ENCODE measurements at places on chromosomes 2 and 18. TPM values are rescaled to one million over a fixed set of nuclear protein-coding genes. Genes with fewer than 3 reads are reported as not detected.

- no peak overlapping the region for H3K27ac ChIP-seq
- no peaks in the 10 kb centered on the region for H3K36me3 ChIP-seq
- DNase-seq, result peak; percentile 40
- peaks cover 8% of the 10 kb centered on the region for H3K4me1 ChIP-seq
- no peaks in the 10 kb centered on the region for H3K27me3 ChIP-seq
These were observed 48.4 kb upstream of the BCL2L11 start for GRCh38 chr2:111072220-111072871.

DNA sequence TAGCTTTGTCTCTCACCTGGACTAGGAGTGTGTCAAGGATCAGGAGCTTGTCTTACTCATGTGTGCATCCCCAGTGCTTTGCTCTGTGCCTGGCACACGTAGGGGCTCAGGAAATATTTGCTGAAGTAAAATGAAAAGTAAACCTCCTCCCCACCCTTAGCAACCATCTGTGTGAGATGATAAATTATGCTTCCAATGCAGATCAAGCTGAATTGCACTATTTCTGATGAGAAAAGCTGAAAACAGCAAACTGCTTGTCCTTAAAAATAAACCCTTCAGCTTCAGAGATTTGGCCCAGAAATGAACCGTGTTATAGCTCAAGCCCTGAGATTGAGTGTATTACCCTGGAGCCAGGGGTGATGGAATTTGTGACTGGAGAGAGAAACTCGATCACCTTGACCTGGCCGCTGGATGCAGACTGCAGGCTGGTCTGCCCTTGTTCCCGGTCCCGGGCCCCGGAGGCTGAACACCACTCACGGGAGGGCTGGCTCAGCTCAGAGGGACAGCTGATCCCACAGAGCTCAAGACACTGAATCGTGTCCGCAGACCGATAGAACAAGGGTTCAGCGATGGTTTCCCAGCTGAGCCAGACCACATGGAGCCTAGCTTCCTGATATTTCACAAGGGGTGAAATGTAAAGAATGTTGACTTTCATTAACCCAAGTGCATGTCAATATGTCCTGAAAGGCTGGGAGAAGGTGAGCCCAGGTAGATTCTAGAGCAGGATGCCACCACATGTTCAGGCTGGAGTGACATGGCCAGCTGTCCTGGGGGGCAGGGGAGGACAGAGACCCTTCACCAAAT, 50.5 kb downstream of the DDX1 start:
- H3K27ac ChIP-seq, result no peak overlapping the region
- DNase-seq, result no peak
- H3K36me3 ChIP-seq, result peaks cover 5% of the 10 kb centered on the region
- no peak overlapping the region for H3K4me3 ChIP-seq
- peaks cover 8% of the 10 kb centered on the region for H3K4me1 ChIP-seq
- peaks cover 2% of the 10 kb centered on the region for H3K27me3 ChIP-seq

GRCh38 chr2:68734176-68734575, 435 bp upstream of the ARHGAP25 start:
- H3K27ac ChIP-seq, result peak overlapping the region; percentile 45
- no peak for DNase-seq
- peaks cover under 1% of the 10 kb centered on the region for H3K4me1 ChIP-seq
- peaks cover 4% of the 10 kb centered on the region for H3K27me3 ChIP-seq
- no peaks in the 10 kb centered on the region for H3K36me3 ChIP-seq

- H3K4me1 ChIP-seq, result peaks cover 10% of the 10 kb centered on the region
- no peak overlapping the region for H3K27ac ChIP-seq
- DNase-seq, result no peak
These were observed 207.0 kb upstream of the HAAO start for GRCh38 chr2:42999391-42999841.

- H3K4me1 ChIP-seq, result peaks cover 9% of the 10 kb centered on the region
- DNase-seq, result no peak
- no peak overlapping the region for H3K4me3 ChIP-seq
- H3K36me3 ChIP-seq, result no peaks in the 10 kb centered on the region
- H3K27ac ChIP-seq, result no peak overlapping the region
These were observed 2.8 kb downstream of the IL1F10 start for GRCh38 chr2:113070606-113070975.

DNA sequence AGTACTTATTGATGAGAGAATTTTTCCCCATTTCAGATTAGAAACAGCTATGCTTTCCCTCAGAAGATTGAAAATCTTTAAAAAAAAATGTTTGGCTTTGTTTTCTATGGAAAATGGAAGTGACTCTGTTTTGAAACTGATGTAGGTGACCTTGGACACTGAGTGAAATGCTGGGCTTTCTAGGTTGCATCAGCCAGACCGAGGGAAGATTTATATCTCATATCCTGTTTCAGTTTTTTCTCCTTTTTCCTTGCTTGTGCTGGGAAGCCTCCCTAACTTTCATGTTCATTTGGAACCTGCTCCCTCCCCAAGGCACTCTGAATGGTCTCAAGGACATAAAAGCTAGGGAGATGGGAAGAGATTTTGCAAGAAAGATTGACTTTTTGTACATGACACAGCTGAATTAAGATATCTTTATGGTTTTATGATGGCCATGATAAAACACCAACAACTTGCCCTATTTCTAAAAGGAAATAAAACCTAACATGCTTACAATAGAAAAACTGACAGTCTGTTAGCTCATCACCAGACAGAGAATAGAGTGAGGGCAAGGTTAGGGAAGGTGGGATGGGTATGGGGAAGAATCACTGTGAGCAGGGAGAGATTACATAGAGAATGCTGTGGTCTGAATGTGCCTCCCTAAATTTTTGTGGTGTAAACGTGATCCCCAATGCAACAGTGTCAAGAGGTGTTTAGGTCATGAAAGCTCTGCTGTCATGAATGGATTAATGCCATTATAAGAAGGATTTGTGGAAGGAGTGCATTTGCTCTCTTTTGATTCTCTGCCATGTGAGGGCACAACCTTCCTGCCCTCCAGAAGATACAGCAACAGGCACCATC, 249.7 kb downstream of the TPGS2 start:
- H3K27me3 ChIP-seq, result no peaks in the 10 kb centered on the region
- H3K4me3 ChIP-seq, result no peak overlapping the region
- peaks cover 4% of the 10 kb centered on the region for H3K4me1 ChIP-seq

DNA sequence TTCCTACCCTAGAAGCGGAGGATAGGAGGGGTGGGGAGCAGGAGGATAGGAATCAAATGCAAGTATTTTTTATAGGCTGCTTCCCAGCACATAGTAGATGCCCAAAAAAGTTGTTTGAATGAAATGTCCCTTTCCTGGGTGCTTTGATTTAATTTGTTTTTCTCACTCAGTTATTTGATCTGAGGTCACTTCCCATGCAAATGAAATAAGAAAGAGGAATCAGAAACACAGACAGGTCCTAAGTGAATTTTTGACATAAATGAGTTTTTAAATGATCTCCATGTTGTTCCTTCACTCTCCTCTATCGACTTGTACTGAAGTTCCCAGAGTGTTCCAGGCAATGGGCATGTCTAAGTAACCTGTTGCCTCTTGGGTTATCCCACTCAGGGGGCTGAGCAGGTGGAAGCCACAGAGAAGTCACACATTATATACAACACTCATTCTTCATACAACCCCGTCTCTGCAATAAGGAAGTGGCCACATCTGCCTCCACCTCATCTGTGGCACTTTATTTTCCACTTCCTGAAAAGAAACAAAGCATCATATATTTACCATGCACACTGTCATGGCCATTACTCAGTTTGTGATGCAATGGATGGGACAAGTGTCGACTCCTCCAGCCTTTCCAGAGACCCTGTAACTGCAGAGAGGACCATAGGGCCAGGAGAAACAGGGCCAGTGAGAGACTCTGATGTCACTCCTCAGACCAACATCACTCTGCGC, 81.9 kb upstream of the ZNF397 start:
- no peak for DNase-seq
- no peak overlapping the region for H3K27ac ChIP-seq
- H3K27me3 ChIP-seq, result no peaks in the 10 kb centered on the region
- peaks cover 8% of the 10 kb centered on the region for H3K4me1 ChIP-seq

GRCh38 chr2:207122651-207123334, 43.0 kb downstream of the KLF7 start:
- no peak overlapping the region for H3K27ac ChIP-seq
- H3K27me3 ChIP-seq, result no peaks in the 10 kb centered on the region
- peaks cover 5% of the 10 kb centered on the region for H3K4me1 ChIP-seq
- DNase-seq, result no peak

- no peak for DNase-seq
- H3K4me1 ChIP-seq, result peaks cover 25% of the 10 kb centered on the region
- H3K27me3 ChIP-seq, result no peaks in the 10 kb centered on the region
- H3K4me3 ChIP-seq, result no peak overlapping the region
- H3K36me3 ChIP-seq, result peaks cover 27% of the 10 kb centered on the region
- H3K27ac ChIP-seq, result no peak overlapping the region
These were observed 24.3 kb downstream of the TRAPPC12 start for GRCh38 chr2:3403587-3404334.

- H3K27me3 ChIP-seq, result no peaks in the 10 kb centered on the region
- no peaks in the 10 kb centered on the region for H3K36me3 ChIP-seq
- DNase-seq, result no peak
- no peak overlapping the region for H3K27ac ChIP-seq
- H3K4me3 ChIP-seq, result no peak overlapping the region
These were observed 29.2 kb downstream of the UNC50 start for GRCh38 chr2:98637401-98638147.

DNA sequence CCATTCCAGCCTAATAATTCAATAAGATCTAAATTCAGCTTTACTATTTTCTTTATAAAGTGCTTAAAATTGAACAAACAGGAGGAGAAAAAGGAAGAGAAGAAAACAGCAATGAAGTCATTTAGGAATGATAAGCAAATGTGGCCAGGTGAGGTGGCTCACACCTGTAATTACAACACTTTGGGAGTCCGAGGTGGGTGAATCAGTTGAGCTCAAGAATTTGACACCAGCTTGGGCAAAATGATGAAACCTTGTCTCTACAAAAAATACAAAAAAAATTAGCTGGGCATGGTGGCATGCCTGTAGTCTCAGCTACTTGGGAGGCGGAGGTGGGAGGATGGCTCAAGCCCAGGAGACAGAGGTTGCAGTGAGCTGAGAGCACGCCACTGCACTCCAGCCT, 129.0 kb downstream of the CAMKMT start:
- no peaks in the 10 kb centered on the region for H3K36me3 ChIP-seq
- H3K27ac ChIP-seq, result no peak overlapping the region
- H3K4me3 ChIP-seq, result no peak overlapping the region
- H3K27me3 ChIP-seq, result no peaks in the 10 kb centered on the region
- no peaks in the 10 kb centered on the region for H3K4me1 ChIP-seq

DNA sequence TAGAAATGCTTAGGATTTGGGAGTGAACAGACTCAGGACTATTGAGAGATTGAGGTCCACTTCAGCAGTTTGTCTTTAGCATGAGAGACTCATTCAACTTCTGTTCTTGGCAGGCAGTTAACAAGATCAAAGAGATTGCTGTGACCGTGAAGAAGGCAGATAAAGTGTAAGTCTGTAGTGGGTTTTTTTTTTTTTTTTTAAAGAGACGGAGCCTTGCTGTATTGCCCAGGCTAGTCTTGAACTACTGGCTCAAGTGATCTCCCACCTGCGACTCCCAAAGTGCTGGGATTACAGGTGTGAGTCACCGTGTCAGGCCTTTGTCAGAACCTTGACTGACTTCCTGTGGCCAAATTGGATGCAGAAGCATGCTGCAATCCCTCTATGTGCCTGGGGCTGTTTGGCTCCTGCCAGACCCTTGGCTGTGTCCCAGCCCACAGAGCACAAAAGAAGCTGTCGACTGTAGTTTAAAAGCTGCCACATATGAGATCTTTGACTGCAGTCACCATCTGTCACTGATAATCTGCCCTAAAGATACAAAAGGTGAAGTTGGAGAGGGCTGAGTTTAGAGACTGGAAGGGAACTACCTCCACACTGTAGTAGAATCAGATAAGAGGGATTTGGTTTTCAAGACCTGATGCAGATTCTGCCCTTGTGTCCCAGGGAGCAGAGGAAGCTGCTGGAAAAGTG, 9.9 kb downstream of the CCT7 start:
- H3K27ac ChIP-seq, result no peak overlapping the region
- H3K36me3 ChIP-seq, result peaks cover 80% of the 10 kb centered on the region
- H3K4me1 ChIP-seq, result no peaks in the 10 kb centered on the region

CCDC178 gene
- 0.54 TPM for polyA plus RNA-seq

HOXD4 gene
- polyA plus RNA-seq, result 3.4 TPM

C1QL2 gene
- not detected for polyA plus RNA-seq

TBR1 gene
- polyA plus RNA-seq, result 0.09 TPM
